ENCODE measurements at places on chromosomes 7 and 10.

DNA sequence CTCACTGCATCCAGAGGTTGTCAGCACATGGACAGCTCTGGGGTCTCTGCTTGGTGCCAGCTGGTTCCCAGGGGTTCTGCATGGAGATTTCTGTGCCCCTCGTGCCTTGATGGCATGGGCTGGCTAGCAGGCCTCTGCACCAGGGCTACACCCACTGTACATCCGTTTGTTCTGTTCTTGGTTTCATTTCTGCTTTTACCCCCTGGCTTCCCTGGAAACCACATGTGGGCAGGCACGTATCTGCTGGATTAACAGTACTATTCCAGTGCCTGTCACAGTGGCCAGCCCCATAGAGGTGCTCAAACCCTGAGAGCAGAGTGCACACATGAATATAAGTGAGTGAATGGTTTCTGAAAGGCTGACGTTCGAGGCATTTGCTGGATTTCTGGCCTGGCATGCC lies 207.2 kb upstream of the GPR26 start:
- DNase-seq, result no peak

GRCh38 chr7:131327049-131327625 lies 539 bp upstream of the MKLN1 start:
- peak; percentile 36 for DNase-seq

GRCh38 chr7:22356010-22356691 lies 803 bp downstream of the RAPGEF5 start:
- DNase-seq, result no peak

- DNase-seq, result no peak
Observed at GRCh38 chr10:93673791-93674190, 28.6 kb downstream of the FRA10AC1 start.

GRCh38 chr7:157554393-157555238 lies 217.8 kb downstream of the DNAJB6 start:
- no peak for DNase-seq

- no peak for DNase-seq
Observed at GRCh38 chr7:116521046-116521664, 3.7 kb upstream of the CAV1 start.

DNA sequence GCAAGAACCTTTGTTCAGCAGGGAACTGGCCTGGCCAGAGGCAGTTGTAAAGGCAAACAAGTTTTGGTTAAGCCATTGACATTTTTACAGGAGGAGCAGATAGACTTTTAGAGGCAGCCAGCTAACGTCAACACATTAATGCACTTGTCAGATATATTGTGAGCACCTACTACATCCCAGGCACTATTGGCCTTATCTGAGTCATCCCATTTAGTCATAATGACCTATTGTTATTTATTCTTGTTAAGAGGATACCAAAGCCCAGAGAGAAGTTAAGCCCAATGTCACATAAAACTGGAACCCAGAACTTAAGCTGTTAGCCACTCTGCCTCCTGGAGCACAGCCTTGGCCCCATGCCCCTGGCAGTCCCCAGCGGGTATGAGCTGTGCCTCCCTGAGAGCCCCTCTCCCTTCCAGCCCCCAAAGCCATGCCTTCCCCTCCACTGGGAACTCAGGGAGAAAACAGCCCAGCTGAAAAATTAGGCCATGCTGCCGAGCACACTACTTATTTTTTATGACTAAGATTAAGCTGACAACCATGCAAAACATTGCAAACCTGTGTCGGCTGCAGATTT lies 32.7 kb upstream of the TRIM8 start:
- DNase-seq, result no peak

- DNase-seq, result no peak
Observed at GRCh38 chr10:101292194-101293006, 61.6 kb upstream of the BTRC start.

GRCh38 chr10:34641913-34642558 lies 173.1 kb downstream of the PARD3 start:
- no peak for DNase-seq

- DNase-seq, result no peak
Observed at GRCh38 chr7:121871188-121871587, 1.8 kb upstream of the PTPRZ1 start.

DNA sequence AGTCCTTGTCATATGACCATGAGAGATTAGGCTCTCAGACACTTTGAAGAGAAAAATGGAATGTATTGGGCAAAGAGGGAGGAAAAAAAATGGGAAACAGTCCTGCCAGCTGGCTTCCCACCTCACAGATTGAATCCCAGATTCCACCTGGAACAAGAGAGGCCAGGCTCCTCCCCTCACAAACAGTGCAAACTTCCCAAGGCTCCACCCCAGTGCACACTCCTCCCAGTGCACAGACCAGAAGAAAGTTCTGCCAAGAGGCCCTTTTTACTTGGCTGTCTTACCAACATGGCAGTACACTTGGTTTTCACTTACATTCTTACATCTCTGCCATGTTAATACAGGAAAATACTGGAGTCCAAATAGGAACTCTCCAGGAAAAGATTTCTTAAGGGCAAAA lies 202.3 kb downstream of the AHR start:
- no peak for DNase-seq

Measured in activated CD8-positive, alpha-beta T cell treated with anti-CD3 and anti-CD28 coated beads, Interleukin-2, amount 10 ng/mL, durations not matched to agents 7 days and 5 days (primary cell).